Tibial nerve (tissue), 4 donors: ENCODE measurements at places on chromosomes 4 and X.
A peak's percentile ranks its signal among the peaks of the same experiment; 100 is the strongest.

GRCh38 chr4:168483811-168484210 is 3.5 kb upstream of the DDX60L start:
- DNase-seq = no peak

DNA sequence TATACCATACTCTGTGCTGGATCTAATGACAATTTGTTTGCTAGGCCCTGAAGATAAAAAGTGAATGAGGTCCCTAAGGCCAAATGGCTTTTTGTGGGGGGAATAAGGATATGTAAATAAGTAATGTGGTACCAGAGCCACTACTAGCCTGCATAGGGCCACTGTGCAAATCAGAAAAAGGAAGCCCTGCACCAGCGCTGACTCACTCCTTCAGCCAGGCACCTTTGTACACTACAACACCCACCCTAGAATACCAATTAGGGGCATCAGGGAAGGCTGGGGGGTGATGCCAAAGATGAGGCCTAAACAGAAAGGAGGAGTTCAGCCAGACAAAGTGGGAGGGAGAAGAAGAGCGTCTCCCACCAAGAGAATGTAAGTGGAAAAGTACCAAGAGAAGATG is 122.2 kb downstream of the CAMK2D start:
- DNase-seq = no peak

DNA sequence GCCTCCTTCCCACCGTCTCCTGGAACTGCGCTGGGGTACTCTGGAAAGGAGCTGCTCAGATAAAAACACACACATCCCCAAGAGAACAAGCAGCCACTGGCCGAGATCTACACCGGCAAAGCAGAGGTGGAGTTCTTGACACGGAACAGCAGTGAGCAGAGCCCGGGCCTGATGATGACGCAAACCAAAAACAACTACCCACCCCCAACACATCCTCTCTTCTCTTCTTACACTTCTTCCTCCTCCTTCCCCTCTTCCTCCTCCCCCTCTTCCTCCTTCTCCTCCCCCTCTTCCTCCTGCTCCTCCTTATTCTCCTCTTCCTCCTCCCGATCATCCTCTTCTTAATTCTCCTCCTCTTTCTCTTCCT is 4.6 kb downstream of the PNMA5 start:
- DNase-seq = no peak

DNA sequence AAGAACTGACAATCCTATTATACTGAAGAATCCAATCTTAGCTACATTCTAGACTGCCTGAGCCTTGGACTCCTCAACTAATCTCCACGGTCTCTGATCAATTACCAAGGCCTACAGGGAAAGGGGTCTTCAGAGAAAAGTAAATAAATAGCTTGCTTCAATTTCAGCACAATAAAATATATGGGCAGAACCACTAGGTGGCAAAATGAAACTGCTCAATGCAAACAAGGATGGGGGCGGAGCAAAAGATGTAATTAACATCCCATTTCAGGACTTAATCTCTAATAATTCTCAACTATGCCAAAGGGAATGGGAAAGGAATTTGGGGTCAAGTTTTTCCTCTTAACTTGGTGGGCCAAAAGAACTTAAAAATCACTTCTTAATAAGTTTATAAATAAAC is 78.4 kb upstream of the MAP3K15 start:
- peak; percentile 44 for DNase-seq

DNA sequence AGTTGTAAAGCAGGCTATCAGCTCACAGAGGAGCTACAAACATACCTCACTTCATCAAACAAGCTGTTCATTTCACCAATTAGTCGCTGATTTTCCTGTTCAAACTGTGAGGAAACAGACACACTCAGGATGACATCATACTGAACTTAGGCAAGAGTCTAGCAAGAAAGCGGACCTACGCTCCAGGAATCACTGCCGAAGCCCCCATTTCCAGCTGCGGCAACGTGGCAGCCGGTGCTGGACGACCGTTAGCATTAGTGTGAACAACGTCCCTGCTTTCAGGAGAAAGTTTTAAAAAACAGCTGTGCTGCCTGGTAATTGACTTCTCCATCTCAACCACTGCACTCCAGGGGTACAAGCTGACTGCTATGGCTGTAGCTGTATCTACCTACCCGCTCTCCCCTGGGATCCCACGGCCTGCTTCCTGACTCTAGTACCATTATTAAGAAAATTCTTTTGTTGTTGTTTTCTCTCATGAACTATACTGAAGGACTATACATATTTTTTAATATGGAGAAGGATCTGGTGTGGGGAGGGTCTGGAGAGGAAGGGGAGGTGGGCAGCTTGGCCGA is 38.3 kb downstream of the NSG1 start:
- no peak for DNase-seq

GRCh38 chr4:97828646-97829045 is 314.6 kb downstream of the STPG2 start:
- DNase-seq = no peak

- DNase-seq = no peak
These were observed 201.7 kb upstream of the AFF2 start for GRCh38 chrX:148298737-148299136.

DNA sequence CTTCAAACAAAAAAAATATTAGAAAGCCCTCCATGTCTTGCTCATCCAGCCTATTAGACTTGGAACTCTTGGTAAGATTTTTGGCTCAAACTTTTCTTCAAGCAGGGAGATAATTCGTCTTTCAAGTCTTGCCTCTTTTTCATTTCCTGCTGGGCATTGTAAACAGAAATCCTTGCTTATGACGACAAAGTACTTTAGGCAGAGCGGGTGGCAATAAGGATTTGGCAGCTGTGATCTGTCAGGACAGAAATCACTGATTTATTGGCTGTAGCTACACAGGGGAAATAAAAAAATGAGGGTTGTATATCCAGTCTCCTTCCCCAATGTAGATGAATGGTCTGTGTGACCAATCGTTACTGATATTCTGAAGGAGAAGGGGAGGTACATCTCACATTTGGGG is 121.6 kb downstream of the SLC4A4 start:
- no peak for DNase-seq

DNA sequence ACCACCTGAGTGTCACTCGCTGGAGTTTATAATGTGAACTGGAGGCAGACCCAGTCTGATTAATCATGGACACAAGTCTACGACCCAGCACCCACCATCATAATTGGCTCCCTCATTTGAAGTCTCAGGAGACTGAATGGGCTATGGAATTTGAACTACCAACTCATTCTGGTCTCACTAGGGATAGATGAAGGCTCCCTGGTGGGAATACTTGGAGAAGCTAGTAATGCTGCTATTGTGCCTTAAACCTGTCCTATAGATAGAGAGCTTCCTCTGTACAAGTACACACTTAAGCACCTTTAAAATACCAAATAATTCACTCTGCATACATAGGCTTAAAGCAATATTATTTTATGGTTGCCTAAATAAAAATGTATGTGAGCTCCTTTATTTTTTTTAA is 90.8 kb upstream of the SMARCAD1 start:
- DNase-seq = no peak

- no peak for DNase-seq
These were observed 37.7 kb downstream of the BCLAF3 start for GRCh38 chrX:19953145-19953544.

DNA sequence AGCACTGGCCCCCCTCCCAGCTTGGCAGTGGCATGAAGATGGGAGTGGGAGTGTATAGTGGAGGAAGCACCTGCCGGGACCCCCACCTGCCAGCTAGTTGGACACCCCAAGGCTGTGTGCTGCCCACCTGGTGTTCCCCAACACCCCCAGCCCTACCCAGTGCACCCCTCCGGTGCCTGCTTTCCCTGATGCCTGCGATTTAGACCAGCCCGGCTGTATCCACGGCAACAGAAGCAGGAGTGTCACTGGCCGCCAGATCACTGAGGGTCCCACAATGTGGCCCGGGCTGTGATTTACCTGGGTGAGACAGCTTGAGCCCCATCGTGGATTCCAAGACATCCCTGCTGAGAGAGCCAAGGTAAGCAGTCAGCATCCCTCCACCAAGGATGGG is 533 bp downstream of the GPR173 start:
- DNase-seq = no peak

GRCh38 chr4:100889898-100890297 is 372.1 kb upstream of the EMCN start:
- no peak for DNase-seq

- DNase-seq = no peak
These were observed 545.6 kb downstream of the TRAM1L1 start for GRCh38 chr4:116539744-116540143.

DNA sequence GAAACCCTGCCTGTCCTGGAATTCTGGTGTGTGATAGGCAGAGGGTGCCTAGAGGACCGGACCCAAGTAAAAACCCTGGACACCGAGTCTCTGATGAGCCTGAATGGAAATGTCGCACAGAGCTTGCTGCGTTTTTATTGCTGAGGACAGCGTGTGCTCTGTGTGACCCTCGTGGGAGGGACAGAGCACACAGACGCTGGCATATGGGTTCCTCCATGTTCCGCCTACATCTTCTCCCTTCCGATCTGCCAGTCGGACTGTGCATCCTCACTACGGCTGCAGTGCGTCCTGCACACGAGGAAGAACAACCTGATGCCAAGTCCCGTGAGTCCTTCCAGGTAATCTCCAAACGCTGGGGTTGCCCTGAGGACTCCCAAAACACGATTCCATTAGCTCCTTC is 68.3 kb downstream of the AFAP1 start:
- no peak for DNase-seq

- no peak for DNase-seq
These were observed 242.9 kb upstream of the PITX2 start for GRCh38 chr4:110865611-110866259.

GRCh38 chrX:155745792-155746191 is 133.0 kb upstream of the TMLHE start:
- no peak for DNase-seq

DNA sequence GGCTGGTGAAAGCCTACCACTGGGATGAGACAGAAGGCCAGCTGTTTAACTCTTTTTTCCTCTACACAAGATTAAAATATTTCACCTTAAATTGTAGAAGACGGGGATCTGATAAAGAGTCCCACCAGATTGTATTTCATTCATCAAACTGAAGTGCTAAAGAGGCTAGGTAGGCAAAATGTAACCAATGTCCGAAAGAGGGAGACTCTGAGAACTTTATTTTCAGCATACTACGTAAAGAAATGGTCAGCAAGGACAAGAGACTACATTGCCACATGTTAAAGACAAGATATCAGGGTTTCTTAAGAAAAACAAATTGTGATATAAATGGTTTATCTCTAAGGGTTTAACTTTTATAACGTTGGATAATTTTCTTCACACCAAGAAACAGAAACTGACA is 71.6 kb upstream of the INPP4B start:
- no peak for DNase-seq

DNA sequence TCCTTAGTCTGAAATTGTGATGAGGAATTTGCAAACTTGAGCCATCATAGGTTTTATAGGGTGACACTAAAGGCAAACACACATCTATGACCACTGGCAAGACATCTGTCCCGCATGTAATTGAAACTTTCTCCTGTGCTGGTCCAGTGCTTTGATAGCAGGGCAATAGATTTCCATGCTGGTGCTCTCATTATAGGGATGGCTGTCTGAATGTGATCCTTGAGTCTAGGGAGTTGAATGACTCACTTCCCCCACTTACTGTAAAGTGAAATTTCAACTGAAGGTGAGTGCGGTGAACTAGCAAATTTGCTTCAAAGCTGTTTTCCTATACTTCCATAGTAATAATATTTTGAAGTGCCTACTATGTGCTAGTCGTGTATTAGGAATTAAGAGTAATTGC is 1630.0 kb downstream of the STIM2 start:
- no peak for DNase-seq

DNA sequence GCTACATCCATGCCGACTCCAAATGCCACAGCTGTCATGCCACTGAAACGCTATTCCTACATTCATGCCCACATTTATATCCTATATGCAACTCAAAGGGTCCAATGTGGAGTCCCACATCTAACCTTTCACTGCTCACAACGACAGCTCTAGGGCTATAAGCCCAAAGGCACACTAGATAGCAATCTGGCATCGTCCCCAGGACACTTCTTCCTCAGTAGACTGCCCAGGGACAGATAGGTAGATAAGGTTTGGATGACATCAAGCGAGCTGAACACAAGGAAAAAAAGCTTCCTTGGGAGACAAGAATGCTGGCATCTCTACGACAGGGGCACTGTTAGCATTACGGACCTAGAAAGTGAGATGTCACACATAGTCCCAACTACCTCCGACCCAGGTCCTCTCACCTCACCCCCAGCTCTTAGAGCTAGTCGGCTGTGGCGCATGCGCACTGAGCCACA is 685 bp downstream of the RAB9B start:
- DNase-seq = no peak

- no peak for DNase-seq
These were observed 248.3 kb downstream of the DHRSX start for GRCh38 chrX:2252331-2253065.

DNA sequence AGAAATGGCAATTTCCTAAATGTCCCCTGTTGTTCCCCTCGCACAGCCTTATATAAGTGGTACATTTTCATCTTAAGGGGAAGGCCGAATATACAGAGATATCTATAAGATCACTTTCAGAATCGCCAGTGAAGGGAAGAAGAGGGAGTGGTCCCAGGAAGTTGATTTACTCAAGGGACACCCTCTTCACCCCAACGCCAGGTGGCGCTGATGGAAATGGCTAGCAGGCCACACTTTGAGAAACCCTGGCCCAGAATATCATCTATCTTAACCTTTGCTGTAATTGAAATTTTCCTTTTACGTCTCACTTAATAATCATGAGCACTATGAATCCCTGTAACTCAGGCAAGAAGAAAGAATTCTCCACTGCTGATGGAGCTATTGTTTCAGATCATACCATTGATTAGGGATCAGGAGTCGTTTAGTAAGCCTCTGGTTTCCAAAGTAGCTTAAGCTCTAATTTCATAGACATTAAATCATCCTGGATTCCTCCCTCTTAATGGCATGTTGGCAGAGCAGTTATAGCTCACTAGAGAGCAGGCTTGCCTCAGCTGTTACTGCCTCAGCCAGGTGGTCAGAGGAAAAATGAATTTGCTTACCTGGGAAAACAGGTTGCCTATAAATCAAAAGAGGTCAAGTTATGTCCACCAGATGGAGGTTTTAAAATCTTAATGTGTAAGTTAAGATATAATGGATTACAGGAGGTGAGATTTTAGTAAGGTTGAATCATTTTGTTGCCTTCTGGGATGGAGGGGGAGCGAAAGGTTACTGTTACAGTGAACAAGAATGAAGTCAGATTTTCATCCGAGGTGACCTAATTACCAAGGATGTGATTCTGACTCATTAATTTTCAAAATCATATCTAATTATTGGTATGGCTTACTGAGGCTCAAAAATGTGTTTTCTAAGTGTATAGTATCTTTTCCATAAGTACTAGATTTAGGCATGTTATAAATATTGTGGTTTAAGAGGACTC is 941.2 kb upstream of the TENM3 start:
- no peak for DNase-seq

- DNase-seq = no peak
These were observed 291.7 kb downstream of the PACRGL start for GRCh38 chr4:20992002-20992401.

DNA sequence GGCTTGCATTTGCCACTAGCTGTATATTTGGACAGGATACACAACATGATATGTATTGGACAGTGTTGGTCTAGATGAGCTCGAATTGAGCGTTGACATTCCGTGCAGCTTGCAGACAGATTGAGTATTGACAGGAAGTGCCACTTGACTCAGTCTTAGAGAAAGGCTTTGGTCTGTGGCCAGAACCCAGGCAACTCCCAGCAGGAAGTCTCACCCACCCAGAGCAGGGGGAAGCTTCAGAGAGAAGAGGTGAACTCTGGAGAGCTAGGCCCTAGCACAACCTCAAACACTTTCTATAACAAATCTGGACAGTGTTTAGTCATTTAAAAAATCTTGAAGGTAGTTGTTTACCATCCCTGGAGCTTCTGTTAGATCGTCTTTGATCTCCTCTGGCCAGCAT is 280.5 kb downstream of the FBXW7 start:
- DNase-seq = no peak
